ENCODE measurements at places on chromosomes 1 and 21. TPM values are rescaled to one million over a fixed set of nuclear protein-coding genes. Genes with fewer than 3 reads are reported as not detected.

DNA sequence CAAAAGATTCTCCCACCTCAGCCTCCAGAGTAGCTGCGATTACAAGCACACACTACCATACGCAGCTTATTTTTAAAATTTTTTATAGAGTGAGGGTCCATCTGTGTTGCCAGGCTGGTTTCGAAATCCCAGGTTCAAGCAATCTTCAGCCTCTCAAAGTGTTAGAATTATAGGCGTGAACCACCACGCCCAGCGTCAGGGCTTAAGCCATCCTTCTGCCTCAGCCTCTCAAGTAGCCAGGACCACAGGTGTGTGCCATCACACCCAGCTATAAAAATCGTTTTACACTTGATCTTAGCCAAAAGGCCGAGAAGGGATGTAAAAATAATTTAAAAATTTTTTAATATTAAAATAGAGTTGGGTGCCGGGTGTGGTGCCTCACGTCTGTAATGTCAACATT is 4.3 kb upstream of the SLC25A33 start:
- no peak for DNase-seq

GRCh38 chr1:170720661-170721060 is 56.7 kb downstream of the PRRX1 start:
- DNase-seq, result no peak

DNA sequence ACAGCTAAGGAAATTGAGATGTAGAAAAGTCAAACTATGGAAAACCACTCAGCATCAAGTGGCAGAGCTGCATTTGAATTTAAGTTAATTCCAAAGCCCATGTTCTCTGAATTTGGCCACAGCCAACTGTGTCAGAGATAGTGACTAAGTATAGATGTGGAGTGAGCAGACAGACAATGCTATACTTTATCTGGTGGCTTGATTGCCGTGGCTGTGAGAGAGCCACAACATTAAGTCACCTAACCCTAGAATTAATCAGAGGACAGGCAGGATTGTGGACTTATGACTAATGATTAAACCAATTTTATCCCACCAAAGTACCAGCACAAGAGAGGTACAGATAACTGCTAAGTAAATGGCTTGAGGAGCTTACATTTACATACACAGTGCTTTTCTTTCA is 209.8 kb downstream of the TPR start:
- DNase-seq, result no peak

GRCh38 chr1:101959456-101959855 is 37.3 kb downstream of the OLFM3 start:
- no peak for DNase-seq

DNA sequence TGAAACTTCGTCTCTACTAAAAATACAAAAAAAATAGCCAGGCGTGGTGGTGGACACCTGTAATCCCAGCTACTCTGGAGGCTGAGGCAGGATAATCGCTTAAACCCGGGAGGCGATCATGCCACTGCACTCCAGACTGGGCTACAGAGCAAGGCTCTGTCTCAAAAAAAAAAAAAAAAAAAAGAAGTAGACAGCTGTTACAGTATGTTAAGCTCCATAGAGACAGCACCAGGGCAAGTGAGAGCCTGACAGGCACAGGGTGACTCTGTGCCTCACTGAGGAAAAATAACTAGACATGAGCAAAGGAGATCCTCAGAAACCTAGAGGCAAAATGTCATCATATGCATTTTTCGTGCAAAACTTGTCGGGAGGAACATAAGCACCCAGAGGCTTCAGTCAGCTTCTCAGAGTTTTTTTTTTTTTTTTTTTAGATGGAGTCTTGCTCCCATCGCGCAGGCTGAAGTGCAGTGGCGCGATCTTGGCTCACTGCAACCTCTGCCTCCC is 9.0 kb upstream of the PRDX1 start:
- DNase-seq, result no peak

- DNase-seq, result no peak
Observed at GRCh38 chr1:16175610-16176553, 20.0 kb upstream of the EPHA2 start.

- DNase-seq, result no peak
Observed at GRCh38 chr1:233290396-233291034, 5.0 kb downstream of the PCNX2 start.

Gene VWA1
- 41.6 TPM for total RNA-seq

- DNase-seq, result no peak
Observed at GRCh38 chr1:153801028-153801625, 25.9 kb downstream of the SLC27A3 start.

DNA sequence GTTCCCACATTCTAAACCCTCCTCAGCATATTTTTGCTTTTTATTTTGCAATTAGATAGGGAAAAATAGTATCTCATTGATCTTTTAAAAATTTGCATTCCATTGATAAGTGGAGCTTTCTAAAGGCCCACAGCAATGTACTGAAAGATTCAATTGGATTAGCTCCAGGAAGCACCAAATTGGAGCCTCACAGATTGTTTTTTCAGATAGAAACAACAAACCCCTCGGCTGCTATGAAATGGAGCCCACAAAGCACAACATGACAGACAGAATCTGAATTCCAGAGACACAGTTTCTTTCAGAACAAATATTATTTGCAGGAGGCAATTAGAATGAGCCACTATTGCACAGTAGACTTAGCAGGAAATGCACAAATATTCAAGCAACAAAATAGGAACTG is 58.9 kb upstream of the KIF26B start:
- DNase-seq, result no peak

Gene MYCL
- 1.2 TPM for total RNA-seq

- no peak for DNase-seq
Observed at GRCh38 chr1:106022312-106022902, 1034.1 kb upstream of the PRMT6 start.

DNA sequence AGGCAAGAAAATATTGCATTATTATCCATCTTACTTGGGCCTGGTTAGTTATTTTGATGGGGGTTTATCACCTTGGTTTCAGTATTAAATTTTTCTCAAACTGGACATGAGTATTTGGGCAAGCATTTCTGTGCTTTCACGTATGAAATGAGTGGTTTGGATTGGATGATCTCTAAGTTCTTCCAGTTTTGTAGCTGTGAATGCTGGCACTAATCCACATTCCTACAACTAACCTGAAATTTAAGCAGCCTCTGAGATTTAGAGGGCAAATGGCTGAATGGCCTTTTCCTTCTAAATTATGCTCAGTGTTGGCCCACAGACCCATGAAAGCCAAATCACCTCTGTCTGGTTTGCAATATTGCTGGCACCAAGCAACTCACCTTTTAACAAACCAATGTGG is 475.0 kb upstream of the B3GALT2 start:
- no peak for DNase-seq

GRCh38 chr1:14745001-14745720 is 146.7 kb downstream of the KAZN start:
- no peak for DNase-seq

GRCh38 chr1:160646711-160647328 is at the start of gene SLAMF1:
Gene SLAMF1, minus strand, starts transcription at chr1:160647044. Its CDS starts 99 bp downstream, at chr1:160646945.
- DNase-seq, result no peak

GRCh38 chr1:172373864-172374263 is 46.6 kb upstream of the C1orf105 start:
- no peak for DNase-seq

GRCh38 chr1:93559695-93560094 is 111.8 kb downstream of the FNBP1L start:
- no peak for DNase-seq

DNA sequence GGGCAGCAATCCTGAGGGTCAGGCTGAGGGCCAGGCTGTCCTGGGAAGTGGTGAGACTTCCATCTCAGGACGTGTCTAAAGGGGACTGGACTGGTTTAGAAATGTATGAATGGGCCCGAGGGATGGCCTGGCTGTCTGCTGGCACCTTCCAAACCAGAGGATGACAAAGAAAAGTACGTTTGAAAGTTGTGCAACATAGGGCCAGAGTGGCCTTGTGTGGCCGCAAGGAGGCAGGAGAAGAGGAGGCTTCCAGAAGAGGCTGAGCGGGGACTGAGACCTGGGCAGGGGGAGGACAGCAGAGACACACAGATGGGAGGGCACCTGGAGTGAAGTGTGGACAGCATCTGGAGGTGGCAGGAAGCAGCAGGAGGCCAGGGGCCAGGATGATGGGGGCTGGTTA is 2.6 kb upstream of the SYTL1 start:
- no peak for DNase-seq

GRCh38 chr1:30362603-30362990 is 360.8 kb downstream of the MATN1 start:
- DNase-seq, result no peak

DNA sequence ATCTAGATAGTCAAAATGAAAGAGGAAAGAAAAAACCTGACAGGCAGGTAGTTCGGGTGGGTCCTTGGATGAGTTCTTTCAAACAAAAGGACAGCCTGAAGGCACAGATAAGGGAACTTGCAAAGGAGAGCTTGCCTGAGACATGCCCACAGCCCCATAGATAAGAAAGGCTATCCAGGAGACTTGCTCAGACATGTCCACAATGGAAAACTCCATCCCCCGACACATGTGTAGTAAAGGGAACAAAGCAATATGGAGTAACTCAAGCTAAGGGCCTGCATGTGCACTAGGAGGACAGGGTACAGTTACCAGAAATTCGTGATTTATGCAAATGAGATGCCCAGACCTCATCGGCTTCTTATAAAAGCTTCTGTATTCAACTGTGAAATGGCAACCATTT is 281.5 kb downstream of the NEGR1 start:
- no peak for DNase-seq

- DNase-seq, result no peak
Observed at GRCh38 chr1:158819461-158820443, 11.4 kb upstream of the MNDA start.

Gene PTPN14
- 39.4 TPM for total RNA-seq

Data from epithelial cell of proximal tubule (primary cell).